Fibroblast of villous mesenchyme (primary cell): ENCODE measurements at places on chromosomes 6 and 20. TPM values are rescaled to one million over a fixed set of nuclear protein-coding genes. Genes with fewer than 3 reads are reported as not detected.

GRCh38 chr6:29813809-29814208 lies 13.8 kb upstream of the HLA-G start:
- DNase-seq: no peak

The EFCAB8 gene
- 0.32 and 1.3 TPM in 2 replicates for total RNA-seq

DNA sequence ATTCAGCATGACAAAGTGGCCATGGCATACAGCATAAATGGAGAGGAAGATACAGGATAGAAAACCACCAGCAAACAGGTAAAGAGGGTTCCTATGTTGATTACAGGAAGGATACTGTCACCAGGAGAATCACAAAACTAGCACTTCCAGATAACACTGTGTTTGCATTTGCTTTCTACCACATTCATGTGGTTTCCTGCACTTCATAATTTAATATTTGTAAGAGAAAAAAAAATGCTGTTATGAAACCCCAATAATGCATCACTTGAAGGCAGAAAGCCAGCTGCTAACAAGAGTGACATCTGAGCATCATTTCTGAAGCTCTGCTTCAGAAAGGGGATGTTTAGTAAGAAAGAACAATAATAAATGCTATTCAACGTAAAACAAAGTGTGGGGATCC lies 106.6 kb downstream of the ATXN1 start:
- DNase-seq: no peak

DNA sequence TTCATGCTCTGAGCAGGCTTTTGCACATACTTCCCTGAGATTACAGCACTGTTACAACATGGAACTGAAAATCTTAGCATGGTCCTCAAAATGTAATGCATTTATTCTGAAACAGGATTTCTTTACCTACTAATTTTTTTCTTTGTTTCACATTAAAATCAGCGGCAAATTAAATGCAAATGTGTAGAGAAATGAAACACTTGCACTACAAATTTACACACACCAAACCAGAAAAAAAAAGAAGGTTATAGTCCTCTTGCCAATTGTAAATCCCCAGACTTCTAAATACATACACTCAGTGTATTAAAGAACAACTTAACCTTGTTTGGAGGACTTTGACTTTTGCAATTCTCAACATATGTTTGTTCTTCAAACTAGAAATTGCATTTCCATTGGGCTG lies 210.9 kb upstream of the TBX18 start:
- DNase-seq: no peak

The IPCEF1 gene
- 0.32 and 0.86 TPM in 2 replicates for total RNA-seq

- DNase-seq: peak; percentile 89
Observed at GRCh38 chr6:140985679-140986275, 1146.9 kb upstream of the GJE1 start.

- DNase-seq: no peak
Observed at GRCh38 chr6:151326116-151326825, 65.1 kb downstream of the ZBTB2 start.

DNA sequence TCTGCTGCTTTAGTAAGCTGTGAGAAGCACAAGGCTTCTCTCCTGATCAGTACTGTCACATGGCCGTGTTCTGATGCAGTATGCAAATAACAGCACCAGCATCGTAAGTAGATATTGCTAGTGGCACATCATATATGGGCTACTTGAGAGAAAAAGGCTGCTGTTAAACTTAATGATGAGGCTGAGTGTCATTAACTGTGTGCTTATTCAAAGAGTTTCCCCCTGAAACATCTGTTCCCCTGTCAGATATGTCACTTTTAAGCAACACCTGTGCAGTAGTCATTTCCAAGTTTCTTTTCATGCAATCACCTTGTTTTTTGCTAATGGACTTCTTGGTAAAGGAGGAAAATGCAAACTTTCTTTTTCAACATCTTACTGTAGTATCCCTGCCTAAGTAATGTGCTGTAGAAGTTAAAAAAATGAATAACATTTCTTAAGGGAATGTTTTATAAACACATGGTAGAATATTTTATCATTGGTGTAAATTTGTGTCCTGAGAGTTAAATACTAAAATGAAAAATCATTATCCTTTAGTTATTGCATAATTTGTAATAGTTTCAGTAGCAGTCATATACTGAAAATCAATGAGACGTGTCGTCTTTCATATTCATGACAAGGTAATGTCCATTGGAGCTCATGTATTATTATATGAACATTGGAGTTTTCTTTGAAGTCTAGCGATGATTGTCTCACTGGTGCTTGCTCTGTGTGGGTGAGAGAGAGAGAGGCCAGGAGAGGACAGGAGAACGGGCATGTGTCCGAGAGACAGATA lies 366.3 kb downstream of the CDKAL1 start:
- no peak for DNase-seq

DNA sequence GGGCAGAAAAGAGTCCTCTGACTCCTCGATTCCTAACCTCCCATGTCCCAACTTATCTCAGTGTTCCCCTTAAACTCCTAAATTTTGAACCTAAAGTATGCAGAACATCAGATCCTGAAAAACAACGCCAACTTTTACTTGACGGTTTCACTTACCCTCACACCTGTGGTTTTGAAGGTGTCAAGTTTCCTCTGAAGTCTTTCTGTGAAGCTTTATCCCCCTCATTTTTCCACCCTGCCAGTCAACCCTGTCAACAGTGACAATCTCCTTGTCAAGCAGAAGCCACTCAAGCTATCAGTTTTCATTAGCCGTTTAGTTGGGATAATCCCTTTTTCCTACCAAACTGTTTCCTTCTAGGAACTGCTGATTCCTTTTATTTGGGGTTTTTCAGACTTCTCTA lies 245.4 kb upstream of the PREP start:
- DNase-seq: no peak

DNA sequence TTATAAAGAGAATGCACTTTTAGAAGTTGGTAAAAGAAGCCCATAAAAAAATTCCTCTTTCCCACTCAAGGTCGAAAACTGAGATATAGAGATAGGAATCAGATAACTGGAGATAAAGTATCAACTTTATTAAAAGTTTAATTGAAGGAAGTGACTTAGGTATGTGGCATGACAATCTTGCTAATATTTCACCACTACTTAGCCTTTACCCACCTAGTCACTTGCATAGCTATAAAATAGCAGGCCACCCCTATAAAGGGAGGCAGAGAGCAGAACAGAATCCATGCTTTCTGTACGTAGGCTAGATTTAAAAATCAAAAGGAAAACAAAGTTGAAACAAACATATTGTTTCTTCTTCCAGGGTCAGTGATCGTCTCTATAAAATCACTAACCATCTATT lies 13.2 kb upstream of the TBC1D32 start:
- DNase-seq: no peak

The NKX2-2 gene
- not detected in 2 replicates for total RNA-seq

- DNase-seq: no peak
Observed at GRCh38 chr6:4664911-4665310, 111.3 kb upstream of the CDYL start.

The LY6G6F gene
- total RNA-seq: not detected in 2 replicates

- no peak for DNase-seq
Observed at GRCh38 chr20:51238675-51239305, 215.9 kb upstream of the KCNG1 start.

The SAMD5 gene
- under 0.01 TPM in 2 replicates for total RNA-seq

The RSPO4 gene
- total RNA-seq: not detected in 2 replicates

DNA sequence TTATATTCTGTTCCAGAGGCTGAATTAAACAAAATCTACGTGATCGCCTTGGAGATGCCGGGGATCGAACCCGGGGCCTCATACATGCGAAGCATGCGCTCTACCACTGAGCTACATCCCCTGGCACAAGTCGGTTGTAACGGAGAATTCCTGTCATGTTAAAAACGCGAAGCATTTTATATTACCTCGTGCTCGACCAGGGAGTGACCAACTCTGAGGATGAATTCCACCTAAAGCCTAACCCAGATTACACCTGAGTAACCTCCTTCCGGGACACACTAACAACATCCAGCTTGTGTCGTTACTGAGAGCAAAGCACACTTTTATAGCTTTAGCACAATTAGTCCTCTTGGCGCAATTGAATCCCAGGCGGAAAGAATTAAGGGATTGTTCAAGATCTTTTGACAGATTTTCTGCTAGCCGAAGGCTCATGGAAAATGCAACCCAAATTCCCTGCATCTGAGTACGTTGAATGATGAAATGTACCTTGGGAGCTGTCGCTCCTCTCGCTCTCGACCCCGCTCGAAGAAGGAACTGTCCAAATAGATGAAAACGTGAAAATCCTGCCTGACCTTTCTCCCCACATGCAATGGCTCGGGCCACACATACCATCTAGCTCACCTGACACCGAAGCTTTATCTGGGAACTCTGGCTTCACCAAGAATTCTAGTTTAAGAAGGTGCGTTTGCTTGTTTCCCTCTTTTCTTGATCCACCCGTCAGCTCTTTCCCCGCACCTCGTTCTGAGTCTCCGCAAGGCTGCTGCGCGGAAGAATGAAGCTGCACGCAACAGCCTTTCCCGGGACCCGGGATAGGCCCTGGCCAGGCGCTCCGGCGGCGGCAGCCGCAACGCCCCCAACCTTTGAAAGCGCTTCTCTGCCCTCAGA lies 148.3 kb downstream of the GPX5 start:
- DNase-seq: peak; percentile 53

The DYNLT1 gene
- 99.9 and 114 TPM in 2 replicates for total RNA-seq

The ATP6V1G2 gene
- total RNA-seq: 1.3 and 3.0 TPM in 2 replicates

DNA sequence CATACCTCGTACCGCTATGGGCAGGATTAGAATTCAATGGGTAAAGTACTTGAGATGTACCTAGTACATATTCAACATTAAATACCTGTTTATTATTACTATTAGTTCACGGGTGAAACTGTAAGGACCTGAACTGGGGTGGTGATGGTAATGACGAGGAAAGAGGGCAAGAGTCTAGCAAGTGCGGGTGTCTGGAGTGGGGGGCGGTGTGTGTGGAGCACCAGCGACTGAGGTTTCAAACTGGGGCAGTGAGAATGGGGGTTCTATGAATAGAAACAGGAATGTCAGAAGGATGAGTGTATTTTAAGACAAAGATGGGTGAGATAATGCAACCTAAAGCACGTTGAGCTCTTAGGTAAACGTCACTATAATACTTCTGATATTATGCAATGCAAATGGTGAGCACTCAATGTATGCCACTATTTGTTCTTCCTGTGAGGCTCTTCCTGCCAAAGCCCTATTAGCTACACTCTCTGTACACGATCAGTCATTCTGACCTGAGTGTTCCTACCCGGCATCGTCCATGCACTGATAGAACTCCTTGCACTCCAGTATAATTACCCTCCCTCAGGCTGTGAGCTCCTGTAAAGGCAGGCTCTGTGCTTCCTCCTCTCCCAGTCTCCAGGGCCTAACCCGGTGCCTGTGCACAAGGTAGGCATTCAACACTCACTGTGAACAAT lies 55.0 kb downstream of the ALDH5A1 start:
- no peak for DNase-seq

The NKAPL gene
- total RNA-seq: 0.64 and 1.7 TPM in 2 replicates

The UBD gene
- total RNA-seq: not detected in 2 replicates

- no peak for DNase-seq
Observed at GRCh38 chr6:112874881-112875280, 527.8 kb downstream of the RFPL4B start.

The SCUBE3 gene
- 10.0 and 26.8 TPM in 2 replicates for total RNA-seq
